ENCODE measurements at places on chromosomes 1 and 21.
A peak's percentile ranks its signal among the peaks of the same experiment; 100 is the strongest.

DNA sequence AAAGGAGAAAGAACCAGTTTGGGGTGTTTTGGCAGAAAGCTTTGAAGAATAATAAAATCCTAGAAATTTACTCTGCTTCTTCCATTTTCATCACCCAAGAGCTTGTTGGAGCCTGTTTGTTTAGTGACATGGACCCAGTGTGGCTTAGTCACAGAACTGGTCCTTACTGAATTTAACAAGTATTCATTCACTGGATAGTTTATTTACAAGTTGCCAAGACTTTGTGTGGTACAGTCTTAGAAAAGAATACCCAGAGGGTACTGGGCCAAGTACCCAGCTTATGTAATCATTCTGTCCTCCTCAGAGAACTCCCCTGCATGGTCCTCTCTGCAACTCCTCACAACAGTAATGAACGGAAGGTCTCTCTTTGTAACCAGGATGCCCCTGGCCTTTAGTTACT is 16.4 kb downstream of the RAB4A start:
- no peak for DNase-seq

- no peak for DNase-seq
Measured at GRCh38 chr21:27379354-27379753, 412.5 kb upstream of the ADAMTS5 start.

- DNase-seq = no peak
Measured at GRCh38 chr21:38221594-38221993, 35.2 kb upstream of the KCNJ15 start.

DNA sequence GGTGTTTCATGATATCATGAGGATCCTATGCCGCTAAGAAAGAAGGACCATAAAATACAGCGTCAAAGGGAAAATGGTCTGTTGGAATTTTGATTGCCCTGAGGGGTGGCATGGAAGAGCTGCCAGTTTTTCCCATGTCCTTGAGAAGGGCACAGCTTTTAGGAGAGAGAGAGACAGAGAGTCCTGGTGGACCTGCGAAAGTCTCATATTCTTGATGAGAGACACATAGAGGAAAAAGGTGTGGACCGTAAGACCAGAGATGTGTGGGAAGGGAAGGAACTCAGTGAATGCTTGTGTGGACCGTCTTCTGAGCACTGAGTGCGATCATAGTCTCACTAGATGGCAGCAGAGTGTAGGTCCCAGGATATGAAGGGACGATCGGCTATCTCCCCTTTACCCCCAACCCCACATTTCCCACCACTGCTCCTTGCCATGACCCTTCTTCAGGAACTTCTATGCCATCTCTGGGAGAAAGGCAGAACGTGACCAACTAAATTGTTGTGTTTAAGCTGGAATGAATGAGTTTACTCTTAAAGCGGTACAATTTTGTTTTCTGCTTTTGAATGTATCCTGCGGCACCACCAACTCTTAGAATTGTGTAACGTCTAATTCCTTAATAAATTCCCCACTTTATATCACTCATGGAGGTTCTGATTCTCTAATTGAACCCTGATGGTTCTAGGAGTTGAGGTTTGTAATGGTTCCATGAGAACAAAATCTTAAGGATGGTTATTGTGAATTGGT is 117.7 kb downstream of the CTH start:
- peak; percentile 38 for DNase-seq

DNA sequence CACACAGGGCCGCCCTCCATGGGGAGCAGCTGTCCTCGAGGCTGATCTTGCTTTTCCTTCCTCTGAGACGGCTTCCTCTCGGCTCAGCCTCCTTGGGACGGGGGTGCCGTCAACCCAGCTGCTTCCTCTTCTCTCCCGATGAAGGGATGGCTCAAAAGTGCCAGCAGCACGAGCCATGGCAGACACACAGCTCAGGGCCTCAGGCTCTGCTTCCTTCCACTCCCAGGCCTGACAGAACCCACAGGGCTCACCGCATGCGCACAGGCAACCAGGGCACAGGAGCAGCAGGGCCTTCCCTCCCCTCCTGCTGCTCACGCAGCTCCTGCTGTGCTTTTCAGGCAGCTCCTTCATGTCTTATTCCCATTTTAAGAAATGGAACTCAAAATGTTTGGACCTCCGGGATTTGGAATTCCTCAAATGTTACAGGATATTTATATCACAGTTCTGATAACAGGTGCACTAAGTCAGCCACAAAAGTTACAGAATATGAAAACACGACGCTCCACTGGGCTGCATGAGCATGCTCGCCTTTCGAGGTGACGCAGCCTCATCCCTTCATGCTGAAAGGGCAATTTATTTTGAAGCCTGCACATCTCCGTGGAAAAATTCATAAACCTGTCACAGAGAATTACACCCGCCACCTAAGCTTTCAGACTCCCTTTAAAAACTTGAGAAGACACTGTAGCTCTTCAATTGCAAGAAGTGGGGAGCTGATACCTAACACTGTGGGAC is 84.4 kb downstream of the HSF2BP start:
- DNase-seq = no peak

GRCh38 chr21:35905096-35905962 is 155.0 kb downstream of the SETD4 start:
- DNase-seq = no peak

GRCh38 chr1:60571811-60572210 is 498.2 kb upstream of the C1orf87 start:
- DNase-seq = no peak

DNA sequence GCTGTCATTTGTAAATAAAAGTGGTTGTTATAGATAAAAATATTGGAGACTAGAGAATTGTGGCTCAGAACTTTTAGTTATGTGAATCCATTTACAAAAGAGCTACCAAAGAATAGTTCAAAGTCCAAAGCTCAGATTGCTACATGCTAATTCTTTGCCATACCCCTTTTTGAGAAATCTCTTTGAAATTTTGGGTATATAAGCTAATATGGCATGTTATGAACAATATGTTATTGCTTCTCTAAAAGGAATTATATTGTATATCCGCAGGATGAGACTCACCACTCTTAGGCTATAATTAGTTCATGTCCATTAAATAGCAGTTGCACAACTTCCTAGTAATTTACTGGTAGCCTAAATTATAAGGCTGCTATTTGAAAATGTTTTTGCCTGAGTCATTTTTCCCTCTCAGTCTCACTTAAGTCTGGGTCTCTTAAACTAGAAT is 178.0 kb downstream of the ZNF281 start:
- DNase-seq = no peak

- no peak for DNase-seq
Measured at GRCh38 chr1:226886122-226886901, 15.9 kb downstream of the PSEN2 start.

DNA sequence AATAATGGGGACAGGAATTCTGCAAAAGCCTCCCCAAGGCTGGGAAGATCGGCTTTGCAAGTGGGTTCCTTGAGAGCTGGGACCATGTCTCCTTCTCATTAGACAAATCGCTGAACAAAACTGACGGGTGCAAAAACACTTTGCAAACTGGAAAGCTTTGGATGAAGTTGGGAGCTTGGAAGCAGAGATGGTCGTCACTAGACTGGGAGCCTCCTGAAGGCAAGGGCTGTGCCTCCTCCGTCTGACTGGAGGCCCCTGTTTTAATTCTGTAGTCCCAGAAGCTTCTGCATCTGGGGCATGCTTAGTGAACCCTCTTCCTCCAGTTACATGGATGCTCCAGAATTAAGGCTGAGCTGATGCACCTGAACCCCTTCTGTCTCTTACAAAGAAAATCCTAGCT is 82.3 kb upstream of the IFFO2 start:
- DNase-seq = no peak

DNA sequence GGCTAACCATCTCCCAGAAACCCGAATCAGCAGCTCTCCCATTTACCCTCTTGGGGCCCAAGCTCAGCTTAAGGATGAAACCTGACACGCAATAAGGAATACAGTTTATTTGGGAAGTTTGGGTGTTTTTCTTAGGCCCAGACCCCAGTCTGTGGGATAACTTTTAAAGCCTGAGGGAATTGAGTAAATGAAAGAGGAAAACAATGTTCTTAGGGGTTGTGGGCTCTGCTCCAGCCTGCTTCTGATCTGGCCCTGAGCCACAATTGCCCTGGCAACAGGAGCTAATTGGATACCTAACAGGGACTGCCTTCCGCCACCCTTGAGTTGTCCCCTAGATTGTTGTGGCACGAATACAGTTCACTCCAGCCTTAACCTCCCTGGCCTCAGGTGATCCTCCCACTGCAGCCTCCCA is 20.1 kb downstream of the DYRK3 start:
- no peak for DNase-seq

DNA sequence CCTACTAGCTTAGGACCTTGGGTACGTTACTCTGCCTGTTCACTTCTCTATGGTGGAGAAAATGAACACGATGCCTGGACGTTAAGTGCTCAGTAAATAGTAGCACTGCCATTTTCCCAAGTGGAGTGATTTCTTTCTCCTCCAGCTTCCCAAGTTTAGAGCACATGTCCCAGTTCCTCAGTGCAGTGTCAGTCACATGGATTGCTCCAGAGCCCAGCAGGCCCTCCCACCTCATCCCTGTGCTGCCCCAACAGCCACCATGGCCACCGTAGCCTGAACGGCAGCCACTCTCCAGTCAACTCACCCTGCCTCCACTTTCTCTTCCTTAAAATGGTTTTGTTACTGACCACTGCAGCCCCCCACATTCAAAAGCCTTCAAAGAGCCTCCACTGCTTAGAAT is 8.5 kb downstream of the STMN1 start:
- DNase-seq = no peak

DNA sequence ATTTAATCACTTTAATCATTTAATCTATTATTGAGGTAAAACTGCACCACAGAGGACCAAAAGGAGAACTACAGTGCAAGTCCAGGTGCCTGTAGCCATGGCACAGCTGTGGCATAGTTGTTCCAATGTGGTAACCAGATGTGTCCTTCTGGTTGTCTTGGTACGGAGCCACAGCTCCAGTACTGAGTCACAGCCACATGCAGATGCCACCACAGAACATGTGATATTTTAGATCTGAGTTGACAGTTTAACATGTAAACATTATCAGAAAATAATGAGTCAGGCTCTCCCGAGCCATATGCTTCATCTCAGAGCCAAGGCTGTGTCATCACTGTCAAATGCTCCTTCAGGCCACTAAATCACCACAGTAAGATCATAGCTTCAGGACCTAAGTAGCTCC is 56.4 kb upstream of the RGS7 start:
- no peak for DNase-seq

DNA sequence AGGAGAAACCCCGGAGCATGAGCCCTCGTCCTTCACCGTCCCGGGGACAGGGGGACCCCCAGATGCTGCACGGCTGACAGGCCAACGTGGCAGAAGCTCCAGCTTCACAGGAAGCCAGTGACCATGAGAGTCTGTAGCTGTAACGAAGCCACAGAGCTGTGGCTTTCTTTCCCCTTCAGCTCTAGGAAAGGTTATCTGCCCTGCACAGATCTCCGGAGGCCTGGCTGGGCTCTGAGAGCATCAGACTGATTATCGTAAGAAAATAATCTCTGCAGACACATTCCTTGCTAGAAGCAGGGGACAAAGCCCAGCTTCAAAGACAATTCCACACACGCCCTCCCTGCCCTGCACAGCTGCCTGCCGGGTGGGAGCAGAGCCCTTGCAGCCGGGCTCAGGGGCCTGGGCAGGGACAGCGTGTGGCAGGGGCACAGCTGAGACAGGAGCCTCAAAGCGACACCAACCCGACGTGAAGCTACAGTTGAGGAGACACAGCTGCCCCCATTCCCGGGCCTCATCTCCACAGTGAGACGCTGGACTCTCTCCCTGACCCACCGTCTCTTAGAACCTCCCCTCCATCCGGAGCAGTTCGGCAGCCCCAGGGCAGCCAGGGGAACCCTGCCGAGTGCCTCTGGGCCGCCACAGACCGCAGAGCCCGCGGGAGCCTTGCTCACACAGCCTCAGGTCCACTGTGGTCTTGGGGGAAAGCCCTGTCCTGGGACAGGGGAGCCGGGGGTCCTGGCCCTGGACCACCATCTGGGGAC is 30.6 kb downstream of the POFUT2 start:
- DNase-seq = no peak

DNA sequence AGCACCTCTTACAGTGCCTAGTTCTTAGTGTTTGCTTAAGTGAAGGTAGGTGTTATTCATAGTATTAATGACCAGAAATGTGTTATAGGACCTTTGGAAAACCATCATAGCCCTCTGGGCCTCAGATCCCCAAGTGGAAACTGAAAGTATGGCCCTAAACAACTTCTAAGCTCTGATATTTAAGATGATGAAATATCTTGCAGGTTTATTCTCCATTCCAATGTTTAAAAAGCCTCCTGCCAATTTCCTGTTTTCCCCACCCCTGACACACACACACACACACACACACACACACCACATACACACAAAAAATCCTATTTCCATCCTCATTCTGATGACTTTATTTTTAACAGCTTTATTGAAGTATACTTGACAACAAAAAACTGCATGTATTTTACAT is 108.2 kb downstream of the DIRAS3 start:
- no peak for DNase-seq

DNA sequence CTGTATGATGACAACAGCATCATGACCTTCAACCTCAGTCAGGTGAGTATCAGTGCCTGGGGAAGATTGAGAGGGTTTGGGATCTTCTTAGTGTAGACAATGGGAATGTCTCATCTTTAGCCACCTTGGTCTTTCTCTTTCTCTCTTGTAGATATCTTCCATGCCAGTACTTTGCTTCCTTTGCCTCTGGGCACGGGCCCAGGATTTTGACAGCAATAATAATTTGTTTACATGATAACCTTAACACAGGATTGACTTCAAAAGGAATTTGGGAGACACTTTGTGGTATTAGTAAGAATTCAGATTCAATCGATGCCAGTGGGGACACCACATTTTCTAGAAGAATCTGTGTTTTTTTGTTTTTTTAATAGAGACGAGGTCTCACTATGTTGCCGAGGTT is 12.1 kb upstream of the PIGV start:
- no peak for DNase-seq
